ENCODE measurements at places on chromosomes 13 and 19.

DNA sequence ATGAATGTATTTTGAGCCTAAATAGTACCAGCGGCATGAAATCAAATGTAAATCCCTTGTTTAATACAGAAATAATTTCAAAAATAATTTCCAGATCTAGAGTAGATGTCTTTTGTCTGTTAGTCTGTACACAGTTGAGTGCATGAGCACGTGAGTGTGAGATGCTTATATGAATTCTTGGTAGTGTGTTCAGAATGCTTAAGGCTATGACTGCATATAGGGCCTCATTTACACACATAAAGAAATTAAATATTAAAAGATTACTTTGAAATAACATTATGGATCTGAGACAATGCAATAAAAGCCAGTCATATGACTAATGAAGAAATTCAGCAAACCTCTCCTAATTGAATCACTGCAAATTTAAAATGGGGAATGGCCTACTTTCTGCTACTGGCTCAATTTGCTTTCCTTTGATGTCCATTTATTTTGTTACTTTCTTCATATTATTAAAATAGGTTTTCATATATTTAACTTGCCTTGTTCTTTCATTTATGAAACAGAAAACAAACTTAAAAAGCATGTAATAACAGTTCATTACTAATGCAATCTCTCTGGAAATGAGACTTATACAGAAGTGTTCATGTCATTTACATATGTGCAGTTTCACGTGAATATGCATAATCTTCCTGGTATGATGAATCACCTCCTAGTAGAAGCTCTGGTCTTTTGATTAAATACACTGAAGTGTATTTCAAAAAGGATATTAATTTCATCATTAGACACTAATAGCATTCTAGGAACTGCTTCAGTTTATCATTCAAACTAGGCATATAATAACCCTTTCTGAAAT, 4.5 kb downstream of the AMER2 start:
- no peak for DNase-seq

DNA sequence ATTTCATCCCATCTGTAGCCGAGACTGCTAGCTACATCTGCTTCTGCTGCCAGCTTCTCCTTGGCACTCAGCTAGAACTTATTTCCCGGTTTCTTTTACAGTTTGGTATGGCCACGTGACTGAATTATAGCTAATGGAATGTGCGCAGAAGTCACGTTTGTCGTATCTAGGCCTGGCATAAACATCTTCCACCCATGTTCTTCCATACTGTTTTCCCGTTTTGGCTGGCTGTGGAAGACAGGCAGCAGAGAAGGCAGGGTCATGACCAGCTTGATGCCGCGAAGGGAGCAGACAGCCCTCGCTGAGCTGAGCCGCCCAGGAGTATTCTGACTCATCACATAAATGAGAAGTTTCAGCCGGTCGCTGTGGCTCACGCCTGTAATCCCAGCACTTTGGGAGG, 186.7 kb downstream of the RFC3 start:
- DNase-seq, result no peak

DNA sequence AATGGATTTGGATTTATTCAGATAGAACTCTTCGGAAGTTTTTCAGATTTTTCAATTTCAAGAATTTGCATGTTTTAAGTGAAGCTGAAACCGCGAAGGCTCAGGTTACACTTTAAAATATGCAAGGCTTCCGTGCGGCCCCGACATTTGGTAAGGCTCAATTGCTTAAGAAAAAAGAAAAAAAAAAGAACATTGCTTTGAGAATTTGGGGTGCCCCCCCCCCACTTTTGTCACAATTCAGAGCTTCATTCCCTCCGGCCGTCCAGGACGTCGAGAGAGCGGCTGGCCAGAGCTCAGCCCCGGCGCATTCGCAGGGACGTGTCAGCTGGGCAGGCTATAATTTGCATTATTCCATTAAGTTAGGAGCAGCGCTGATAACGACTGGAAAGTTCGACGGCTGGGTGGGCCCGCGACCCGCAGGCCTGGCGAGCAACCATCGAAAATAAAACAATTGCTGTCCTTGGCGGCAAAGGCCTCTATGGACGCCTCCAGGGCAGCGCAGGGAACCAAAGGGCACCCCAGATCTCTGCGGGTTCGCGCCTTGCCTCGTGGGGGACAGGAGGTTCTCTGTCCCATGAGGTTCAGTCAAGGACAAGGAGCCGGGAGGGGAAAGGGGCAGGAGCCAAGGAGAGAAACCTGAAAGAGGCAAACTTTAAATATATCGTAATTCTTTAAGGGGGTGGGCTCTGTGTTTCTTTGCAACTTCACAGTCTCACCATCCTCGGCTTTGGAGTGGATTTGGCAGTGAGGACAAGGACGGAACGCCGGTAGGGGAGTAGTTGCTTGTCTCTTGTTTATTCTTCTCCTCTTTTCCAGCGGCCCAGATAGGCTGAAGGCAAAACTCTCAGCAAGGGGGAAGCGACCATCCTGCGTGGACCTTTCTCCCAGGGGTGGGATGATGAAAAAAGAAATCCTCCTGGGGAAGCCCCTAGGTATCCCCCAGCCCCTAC, 7.0 kb downstream of the SOX21 start:
- DNase-seq, result no peak

- no peak for DNase-seq
These were observed 1.9 kb upstream of the TEKTIP1 start for GRCh38 chr19:3537101-3537437.

DNA sequence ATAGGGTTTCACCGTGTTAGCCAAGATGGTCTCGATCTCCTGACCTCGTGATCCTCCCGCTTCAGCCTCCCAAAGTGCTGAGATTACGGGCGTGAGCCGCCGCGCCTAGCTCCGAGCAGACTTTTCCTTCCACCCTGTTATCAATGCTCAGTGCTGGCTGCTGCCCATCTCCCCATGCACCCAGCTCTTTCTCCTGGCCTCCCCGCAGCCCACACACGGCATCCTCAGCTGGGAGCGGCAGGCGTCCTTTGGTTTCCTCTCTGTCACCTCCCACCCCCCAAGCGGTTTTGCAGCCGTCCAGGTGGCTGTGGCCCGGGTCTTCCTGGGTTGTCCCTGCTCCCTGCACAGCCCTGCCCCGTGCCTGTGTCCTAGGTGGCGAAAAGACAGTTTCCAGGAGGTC, 12.1 kb downstream of the PRR22 start:
- no peak for DNase-seq

GRCh38 chr13:40377783-40378182, 288.7 kb downstream of the FOXO1 start:
- DNase-seq, result no peak

GRCh38 chr19:46731007-46731501, 14.1 kb upstream of the PRKD2 start:
- no peak for DNase-seq

DNA sequence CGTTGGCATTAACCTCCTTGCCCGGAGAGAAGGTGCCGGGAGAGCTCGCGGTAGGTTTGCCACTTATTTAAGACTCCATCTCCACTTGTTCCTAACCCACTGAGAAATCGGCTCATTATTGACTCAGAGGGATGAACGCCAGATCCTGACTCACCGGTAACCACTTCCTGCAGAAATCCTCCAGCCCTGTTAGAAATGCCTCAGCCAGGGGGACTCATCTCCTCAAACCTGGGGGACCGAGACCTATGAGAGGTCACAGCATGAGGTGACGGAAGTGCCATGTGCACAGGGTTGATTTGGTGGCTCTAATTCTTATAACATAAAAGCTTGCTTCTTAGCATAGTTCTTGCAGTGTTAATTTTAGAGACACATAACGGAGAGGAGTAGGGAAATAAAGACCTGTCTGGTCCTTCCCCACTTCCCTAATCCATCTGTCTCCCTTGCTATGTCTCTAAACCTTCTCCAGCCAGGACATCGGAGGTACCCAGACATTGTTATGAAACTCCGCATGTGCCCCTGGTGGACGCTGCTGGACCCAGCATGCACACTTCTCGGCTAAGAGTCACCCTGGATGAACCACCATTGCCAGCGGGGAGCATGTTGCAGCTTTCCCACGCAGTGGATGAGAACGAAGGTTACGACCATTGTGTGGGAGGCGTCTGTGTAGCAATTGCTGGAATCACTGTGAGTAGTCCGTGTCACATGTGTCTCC, 158.9 kb downstream of the EFNB2 start:
- DNase-seq, result no peak

DNA sequence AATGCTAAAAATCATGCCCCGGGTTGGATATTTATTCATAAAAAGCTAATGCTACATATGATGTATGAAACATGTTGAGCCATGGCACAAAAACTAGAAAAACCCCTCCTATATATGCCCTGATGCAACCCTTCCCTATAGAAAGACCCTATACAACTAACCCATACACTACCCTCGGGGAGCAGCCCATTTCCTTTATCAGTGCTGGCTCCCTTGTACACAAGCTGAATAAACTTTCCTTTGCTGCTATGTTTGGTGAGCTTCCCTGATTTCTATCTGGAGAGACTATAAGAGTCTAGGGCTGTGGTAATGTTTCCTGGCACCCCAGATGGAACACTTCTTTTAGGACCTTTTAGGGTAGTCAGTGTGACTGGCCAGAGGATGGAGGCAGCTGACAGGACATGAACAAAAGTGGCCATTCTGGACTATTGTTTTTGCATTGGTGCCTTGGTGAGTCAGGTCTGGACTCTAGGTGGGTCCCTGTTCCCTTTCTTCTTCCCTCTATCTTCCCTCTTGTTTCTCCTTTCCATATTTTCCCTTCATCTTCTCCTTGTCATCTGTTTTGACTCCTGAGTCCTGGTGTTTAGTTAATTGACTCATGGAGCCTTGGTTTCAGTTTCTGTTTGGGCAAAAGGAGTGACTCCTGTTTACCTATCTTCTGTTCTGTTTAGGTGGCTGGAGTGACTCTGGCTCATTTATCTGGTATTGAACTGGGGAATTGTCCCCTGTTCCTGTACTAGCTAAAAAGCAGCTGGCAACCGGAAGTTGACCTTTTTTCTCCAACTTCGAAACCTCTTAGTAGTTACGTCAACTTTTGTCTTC, 1321.8 kb upstream of the PCDH9 start:
- no peak for DNase-seq

DNA sequence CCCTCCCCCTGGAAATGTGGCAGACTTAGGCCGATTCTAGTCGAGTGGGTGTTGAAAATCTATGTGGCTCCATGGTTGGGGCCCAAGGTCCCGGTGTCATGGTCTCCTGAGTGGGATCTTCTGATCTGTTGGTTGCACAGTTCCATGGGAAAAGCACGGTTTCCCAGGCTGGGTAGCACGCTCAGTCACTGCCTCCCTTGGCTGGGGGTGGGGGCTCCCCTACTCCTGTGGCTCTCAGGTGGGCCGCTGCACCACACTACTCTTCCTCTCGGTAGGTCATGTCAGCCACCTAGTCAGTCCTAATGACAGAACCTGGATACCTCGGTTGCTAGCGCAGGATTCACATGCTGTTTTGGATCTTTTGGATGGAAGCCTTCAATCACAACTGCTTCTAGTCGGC, 247.0 kb downstream of the SPRY2 start:
- DNase-seq, result no peak

- no peak for DNase-seq
These were observed 4.3 kb downstream of the SPRED3 start for GRCh38 chr19:38392707-38393308.

DNA sequence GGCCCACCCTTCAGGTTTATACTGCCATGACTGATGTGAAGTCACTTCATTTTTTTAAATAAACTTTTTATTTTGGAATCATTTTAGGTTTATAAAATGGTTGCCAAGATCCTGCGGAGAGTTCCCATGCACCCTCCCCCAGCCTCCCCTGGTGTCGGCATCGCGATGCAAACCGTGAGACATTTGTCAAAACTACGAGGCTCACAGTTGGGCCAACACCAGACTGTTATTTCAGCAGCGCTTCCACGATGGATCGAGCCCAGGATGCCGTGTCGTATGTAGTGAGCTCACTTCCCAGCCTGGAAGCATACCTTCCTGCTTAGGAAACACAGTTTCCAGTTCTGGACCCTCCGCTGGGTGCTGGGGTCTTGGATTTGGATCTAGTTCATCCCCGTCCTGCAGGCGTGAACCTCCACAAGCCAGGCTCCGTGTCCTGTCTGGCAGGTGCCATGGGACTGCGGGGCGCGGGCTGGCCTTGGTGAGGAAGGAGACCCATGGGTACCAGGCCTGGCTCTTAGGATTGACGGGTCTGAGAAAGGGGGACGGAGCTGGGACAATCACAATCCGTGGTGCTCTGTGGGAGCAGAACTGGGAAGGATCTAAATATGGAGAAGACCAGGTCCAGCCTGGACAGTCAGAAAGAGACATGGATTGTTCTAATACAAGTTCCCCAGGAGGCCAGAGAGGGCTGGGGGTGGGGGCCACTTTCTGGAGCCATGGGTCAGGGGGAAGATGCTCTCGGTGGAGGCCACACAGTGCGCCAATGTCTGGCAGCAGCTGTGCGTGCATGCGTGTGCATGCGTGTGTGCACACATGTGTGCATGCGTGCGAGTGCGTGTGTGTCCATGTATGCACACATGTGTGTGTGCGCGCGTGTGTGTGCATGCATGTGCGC, 2.4 kb upstream of the SBK2 start:
- DNase-seq, result no peak

DNA sequence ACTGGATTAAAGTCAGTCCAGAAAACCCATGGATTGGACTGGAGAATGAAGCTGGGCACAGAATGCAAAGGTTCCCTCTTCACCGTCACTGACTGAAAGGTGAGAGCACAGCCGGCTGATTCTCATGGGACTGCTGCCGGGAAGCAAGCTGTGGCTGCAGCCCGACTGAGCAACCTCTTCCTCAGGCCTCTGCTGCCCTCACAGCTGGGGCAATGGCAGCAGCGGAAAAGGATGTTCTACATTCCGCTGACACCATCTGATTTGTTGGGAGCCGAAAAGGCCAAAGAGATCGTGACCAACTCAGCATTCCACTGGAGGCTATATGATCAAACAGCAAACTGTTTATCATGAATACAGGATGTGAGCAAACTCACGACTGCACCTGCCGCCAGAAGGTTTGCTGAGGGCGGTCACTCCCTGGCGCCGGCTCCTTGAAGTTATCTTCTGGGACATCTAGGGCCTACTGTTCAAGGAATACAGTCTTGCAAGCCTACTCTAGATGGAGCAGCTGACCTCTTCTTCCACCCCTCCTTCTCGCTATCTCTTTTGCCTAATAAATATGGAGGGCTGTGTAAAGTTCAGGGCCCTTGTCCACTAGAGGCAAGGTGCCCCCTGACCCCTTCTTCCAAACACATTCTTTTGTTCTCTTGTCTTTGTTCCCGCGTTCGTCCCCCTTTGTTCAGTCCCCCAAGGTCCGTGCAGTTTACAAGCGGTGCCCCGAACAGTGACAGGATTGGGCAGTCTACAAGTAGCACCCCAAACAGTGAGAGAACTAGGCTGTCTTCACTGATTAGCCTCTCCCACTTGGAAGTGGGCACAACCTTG, 19.6 kb upstream of the SIGLEC6 start:
- DNase-seq, result no peak

DNA sequence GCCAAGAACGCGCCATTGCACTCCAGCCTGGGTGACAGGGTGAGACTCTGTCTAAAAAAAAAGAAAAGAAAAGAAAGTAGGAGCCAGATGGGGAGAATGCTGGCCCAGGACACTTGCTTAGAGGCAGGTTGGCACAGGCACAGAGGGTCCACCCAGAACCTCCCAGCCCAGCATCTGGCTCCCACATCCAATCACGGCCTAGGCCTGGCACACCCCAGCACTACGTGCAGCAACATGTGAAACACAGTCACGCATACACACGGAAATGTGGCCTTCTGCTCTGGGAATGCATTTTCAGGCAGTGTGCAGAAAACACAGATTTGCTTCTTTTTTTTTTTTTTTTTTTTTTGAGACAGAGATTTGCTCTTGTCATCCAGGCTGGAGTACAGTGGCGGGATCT, 20.9 kb upstream of the FOSB start:
- DNase-seq, result no peak
